ENCODE measurements at places on chromosomes 1 and 21.

GRCh38 chr1:35706846-35707600 lies 11.7 kb downstream of the C1orf216 start:
- DNase-seq, result no peak
- no peak overlapping the region for H3K27ac ChIP-seq
- peak overlapping the region; percentile 69 for H3K4me3 ChIP-seq

GRCh38 chr1:50424045-50424883 lies 1.0 kb upstream of the DMRTA2 start:
- DNase-seq, result no peak
- peaks cover 24% of the 10 kb centered on the region for H3K36me3 ChIP-seq
- peaks cover 57% of the 10 kb centered on the region for H3K4me1 ChIP-seq
- H3K27ac ChIP-seq, result peak overlapping the region; percentile 24

- no peaks in the 10 kb centered on the region for H3K4me1 ChIP-seq
- no peak overlapping the region for H3K4me3 ChIP-seq
- no peak for DNase-seq
- no peaks in the 10 kb centered on the region for H3K27me3 ChIP-seq
- H3K36me3 ChIP-seq, result peaks cover 2% of the 10 kb centered on the region
Observed at GRCh38 chr1:232029315-232029714, 402.7 kb downstream of the DISC1 start.

DNA sequence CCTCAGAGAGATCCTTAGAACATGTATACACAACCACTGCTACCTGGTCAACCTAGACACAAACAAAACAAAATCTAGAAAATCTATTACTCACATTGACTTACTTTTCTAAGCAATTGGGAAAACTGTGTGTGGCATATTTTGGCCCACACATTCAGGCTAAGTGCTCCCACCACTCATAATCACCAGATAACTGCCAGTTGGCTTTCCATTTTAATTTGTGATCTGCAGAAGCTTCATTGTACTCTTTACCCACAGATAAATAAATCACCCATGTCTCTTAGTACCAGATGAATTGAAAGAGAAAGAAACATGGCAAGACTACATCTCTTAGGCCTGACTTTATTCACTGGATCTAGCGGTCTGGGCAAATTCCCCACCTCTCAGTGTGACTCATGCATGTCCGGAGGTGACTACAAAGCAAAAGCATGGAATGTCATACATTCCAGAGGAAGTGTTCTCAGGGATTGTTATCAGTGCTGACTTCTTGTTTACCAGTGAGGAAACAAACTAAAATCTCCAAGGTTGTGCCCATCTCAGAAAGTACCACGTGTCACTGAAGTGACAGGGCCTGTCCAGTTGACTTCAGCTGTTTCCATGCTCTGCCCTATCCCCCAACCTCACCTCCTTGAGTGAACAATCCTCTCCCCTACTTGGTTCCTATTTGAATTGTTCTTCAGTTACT lies 52.4 kb upstream of the BCL10 start:
- peaks cover 53% of the 10 kb centered on the region for H3K27me3 ChIP-seq
- no peak overlapping the region for H3K4me3 ChIP-seq
- no peak for DNase-seq
- no peak overlapping the region for H3K27ac ChIP-seq
- H3K36me3 ChIP-seq, result no peaks in the 10 kb centered on the region

GRCh38 chr1:183693521-183693920 lies 40.4 kb upstream of the APOBEC4 start:
- no peak overlapping the region for H3K27ac ChIP-seq
- H3K27me3 ChIP-seq, result no peaks in the 10 kb centered on the region
- H3K4me3 ChIP-seq, result no peak overlapping the region

DNA sequence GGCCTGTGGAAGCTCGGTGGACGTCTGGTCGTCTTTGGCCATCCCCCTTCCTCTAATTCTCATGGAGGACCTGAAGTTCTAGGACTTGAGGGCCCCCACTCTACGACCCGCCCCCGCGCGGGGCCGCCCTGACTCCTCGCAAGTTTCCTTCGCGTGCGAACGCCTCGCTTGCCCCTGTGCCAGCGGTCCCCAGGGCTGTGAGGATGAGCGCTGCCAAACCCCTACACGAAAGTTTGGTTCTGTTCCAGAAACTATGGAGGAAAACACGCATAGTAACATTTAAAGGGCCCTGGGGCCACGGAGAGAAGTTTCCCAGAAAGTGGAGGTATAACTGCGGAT lies 304 bp upstream of the GNG12 start:
- peaks cover 67% of the 10 kb centered on the region for H3K27me3 ChIP-seq
- H3K27ac ChIP-seq, result no peak overlapping the region
- peak overlapping the region; percentile 45 for H3K4me3 ChIP-seq
- no peaks in the 10 kb centered on the region for H3K36me3 ChIP-seq

Measured in activated CD4-positive, alpha-beta memory T cell treated with anti-CD3 and anti-CD28 coated beads, Interleukin-2, amount 10 ng/mL, durations not matched to agents 7 days and 5 days (primary cell).